Activated naive CD8-positive, alpha-beta T cell treated with anti-CD3 and anti-CD28 coated beads for 36 hours (primary cell): ENCODE measurements at places on chromosomes 12 and 14. TPM values are rescaled to one million over a fixed set of nuclear protein-coding genes. Genes with fewer than 3 reads are reported as not detected.

GRCh38 chr12:94178882-94179281, 30.5 kb downstream of the PLXNC1 start:
- H3K27ac ChIP-seq, result no peak overlapping the region
- H3K36me3 ChIP-seq, result peaks cover 12% of the 10 kb centered on the region
- DNase-seq, result no peak
- H3K4me3 ChIP-seq, result no peak overlapping the region
- H3K27me3 ChIP-seq, result no peaks in the 10 kb centered on the region

DNA sequence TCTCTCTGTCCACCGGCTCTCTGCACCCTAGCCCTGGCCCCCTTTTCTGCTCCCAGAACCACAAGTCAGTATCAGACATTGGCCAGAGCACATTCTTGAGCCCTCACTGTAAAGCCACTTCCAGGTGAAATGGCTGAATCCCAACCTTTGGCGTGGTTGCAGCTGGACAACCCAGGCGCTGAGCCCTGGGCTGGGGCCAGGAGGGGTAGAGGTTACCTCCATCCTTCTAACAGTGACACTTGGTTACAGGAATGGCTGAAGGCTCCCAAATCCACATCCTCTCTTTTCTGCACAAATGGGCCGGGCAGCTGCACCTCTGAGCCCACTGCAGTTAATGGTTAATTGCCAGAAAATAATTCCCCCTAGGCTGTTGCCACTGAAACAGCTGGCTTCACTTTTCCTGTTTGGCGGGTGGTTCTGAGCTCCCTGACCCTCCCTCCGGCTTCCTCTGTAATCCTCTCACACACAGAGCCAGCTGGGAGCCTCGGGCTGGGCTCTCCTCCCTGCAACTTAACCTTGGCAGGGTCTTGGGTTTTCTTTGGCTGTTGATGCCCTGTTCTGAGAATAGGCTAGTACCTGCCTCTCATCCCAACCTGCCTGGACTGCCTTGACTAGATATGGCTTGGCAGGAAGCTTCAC, 44.1 kb downstream of the TSPAN11 start:
- H3K4me1 ChIP-seq, result no peaks in the 10 kb centered on the region
- DNase-seq, result no peak
- no peak overlapping the region for H3K27ac ChIP-seq
- peaks cover 3% of the 10 kb centered on the region for H3K27me3 ChIP-seq
- no peak overlapping the region for H3K4me3 ChIP-seq
- H3K36me3 ChIP-seq, result no peaks in the 10 kb centered on the region

The PLEKHG7 gene
- total RNA-seq, result not detected

The CD163L1 gene
- not detected for total RNA-seq

The LPAR5 gene
- 7.3 TPM for total RNA-seq
